ENCODE measurements at places on chromosomes 2 and 18. TPM values are rescaled to one million over a fixed set of nuclear protein-coding genes. Genes with fewer than 3 reads are reported as not detected.

Gene AMER3
- not detected for total RNA-seq

Gene TNFAIP6
- 44.2 TPM for total RNA-seq

Gene ERBB4
- total RNA-seq = not detected

Gene SH3RF3
- total RNA-seq = 11.6 TPM

Gene PIEZO2
- total RNA-seq = 23.2 TPM

Gene RESP18
- total RNA-seq = not detected

Gene CYP1B1
- 70.2 TPM for total RNA-seq

Gene CCBE1
- 0.44 TPM for total RNA-seq

Gene FAM237A
- not detected for total RNA-seq

Gene UCN
- 1.1 TPM for total RNA-seq

Gene MREG
- 3.0 TPM for total RNA-seq
